Ureter (tissue), 1 donor: ENCODE measurements at places on chromosomes 6 and 20. TPM values are rescaled to one million over a fixed set of nuclear protein-coding genes. Genes with fewer than 3 reads are reported as not detected.

The LRFN2 gene
- total RNA-seq: 0.34 TPM

The MRPS10 gene
- total RNA-seq: 39.0 TPM

The NEU1 gene
- 29.2 TPM for total RNA-seq

The NCOA7 gene
- 62.8 TPM for total RNA-seq

The TNF gene
- total RNA-seq: 0.36 TPM

GRCh38 chr6:90297867-90298381 is 1.3 kb upstream of the BACH2 start:
- no peak for DNase-seq

GRCh38 chr6:37062424-37062823 is 57.0 kb downstream of the FGD2 start:
- no peak for DNase-seq

DNA sequence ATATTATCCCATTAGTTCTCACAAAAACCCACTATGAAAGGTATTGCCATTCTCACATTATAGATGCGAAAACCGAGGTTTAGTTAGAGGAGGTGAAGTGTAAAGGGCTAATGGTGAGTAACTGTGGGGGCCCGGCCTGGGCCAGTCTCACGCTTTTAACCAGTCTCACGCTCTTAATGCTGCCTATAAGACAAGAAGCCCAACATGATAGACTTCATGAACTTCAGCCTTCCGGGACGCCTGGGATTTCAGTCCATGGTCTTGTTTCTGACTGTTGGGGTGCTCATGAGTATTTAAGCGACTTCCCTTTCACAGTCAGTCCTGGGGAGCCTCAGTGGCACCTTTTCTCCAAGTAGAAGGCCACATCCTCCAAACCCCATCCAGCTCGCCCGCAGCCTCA is 31.7 kb downstream of the AGPAT4 start:
- DNase-seq: no peak

DNA sequence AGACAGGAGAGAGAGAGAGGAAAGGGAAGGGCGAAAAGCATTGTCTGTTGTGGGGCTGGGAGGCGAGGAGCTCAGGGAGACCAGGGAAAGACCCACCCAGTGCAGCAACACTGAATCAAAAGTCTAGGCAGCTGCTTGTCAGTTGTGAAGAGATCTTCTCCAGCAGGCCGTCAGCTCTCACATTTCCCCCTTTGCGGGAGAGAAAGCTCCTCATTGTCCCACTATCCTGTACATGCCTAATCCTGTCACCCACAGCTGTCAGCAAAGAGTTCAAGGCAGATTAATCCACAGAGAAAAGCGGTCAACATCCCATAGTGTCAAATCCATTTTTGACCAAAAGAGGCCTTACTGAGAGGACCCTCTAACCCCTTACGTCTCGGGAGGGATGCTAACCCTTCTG is 27.3 kb downstream of the RNF182 start:
- no peak for DNase-seq

DNA sequence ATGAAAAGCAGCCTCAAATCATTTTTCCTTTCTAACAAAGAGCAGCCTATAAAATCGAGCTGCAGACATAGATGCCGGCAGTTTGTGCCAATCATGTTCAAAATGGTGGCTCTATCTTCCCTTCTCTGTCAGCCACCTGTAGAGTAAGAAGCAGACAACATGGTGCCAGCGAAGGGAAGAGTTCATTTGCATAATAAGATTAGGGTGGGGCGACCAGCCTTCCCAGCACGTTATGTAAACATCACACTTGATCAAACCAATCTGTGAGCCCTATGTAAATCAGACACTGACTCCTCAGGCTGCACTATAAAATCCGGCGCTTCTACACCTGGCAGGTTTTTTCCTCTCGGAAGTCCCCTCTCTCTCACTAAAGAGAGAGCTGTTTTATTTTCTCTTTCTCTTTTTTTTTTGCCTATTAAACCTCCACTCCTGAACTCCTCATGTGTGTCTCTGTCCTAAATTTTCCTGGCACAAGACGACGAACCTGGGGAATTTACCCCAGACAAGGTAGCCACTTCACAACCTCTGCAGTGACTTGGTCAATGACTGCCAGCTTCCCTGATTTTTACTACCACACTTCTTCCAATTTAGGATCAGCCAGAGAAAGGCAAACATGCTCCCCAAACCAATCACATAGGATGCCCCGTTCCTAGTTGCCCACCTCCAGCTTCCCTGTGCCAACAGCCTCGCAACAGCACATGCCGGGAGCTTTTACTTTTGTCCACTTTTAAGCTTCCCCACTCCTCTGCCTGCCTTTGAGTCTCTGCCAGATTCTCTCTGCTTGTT is 12.9 kb downstream of the TPMT start:
- no peak for DNase-seq

- DNase-seq: no peak
Measured at GRCh38 chr6:52728394-52728793, 34.9 kb downstream of the GSTA2 start.

GRCh38 chr20:4476903-4477500 is 244.7 kb upstream of the PRND start:
- no peak for DNase-seq

The PNPLA1 gene
- 0.21 TPM for total RNA-seq

GRCh38 chr6:170295510-170296422 is 4.9 kb upstream of the DLL1 start:
- no peak for DNase-seq

The PPP2R5D gene
- total RNA-seq: 24.7 TPM

- DNase-seq: no peak
Measured at GRCh38 chr6:45870531-45870930, 145.1 kb downstream of the CLIC5 start.

GRCh38 chr6:117345292-117345610 is 79.9 kb downstream of the VGLL2 start:
- DNase-seq: no peak

DNA sequence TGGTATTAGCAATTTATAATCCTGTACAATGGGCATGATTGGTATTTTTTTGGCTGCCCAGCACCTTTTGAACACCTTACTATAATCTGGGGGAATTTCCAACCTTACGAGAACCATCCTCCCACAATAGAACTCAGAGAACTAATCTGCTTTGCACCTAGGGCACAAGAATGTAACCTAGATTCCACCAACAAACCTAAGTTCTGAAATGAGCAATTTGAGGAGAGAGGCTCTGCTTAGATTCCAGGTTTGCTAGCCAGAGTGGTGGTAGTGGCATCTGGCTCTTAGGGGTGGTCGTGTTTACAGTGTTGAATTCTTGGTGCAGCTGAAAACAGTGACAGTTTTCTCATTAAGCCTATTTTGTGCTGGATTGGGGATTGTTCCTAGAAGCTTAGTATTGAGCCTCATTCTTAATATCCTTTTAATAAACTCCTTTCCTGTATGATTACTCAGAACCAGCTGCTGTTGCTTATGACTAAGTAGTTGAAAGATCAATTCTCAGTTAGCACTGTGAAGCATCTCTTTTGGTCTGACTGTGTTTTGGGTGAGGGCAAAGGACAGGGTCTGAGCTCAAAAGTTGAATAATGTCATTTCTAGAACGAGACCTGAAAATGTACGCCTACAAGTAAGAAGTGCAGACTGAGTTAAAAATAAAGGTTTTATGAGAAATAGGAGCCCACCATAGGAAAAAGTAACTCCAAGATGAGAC is 385.6 kb downstream of the CDKAL1 start:
- no peak for DNase-seq
